Activated naive CD4-positive, alpha-beta T cell treated with anti-CD3 and anti-CD28 coated beads, Interleukin-2, amount 50 U/mL, for 72 hours (primary cell): ENCODE measurements at places on chromosomes 4 and X. TPM values are rescaled to one million over a fixed set of nuclear protein-coding genes. Genes with fewer than 3 reads are reported as not detected.

PAGE5 gene
- not detected for total RNA-seq

PNCK gene
- total RNA-seq, result 1.0 TPM

ANXA5 gene
- 82.9 TPM for total RNA-seq

XAGE1A gene
- not detected for total RNA-seq

IQCM gene
- total RNA-seq, result not detected

TMPRSS11D gene
- total RNA-seq, result not detected

AKAP4 gene
- not detected for total RNA-seq

SULT1B1 gene
- total RNA-seq, result 2.4 TPM

AFF2 gene
- total RNA-seq, result 1.0 TPM

GAGE12F gene
- total RNA-seq, result not detected
